T-helper 17 cell (primary cell): ENCODE measurements at places on chromosomes 1 and 21.

DNA sequence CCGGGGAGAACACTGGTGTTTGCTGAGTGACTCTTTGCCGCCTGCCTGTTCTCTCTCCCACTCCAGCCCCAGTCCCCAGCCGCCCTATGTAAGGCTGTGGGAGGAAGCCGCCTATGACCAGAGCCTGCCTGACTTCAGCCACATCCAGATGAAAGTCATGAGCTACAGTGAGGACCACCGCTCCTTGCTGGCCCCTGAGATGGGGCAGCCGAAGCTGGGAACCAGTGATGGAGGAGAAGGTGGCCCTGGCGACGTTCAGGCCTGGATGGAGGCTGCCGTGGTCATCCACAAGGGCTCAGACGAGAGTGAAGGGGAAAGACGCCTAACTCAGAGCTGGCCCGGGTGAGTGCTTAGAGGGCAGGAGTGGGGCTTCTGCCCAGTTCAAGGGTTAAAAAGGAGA is 8.2 kb downstream of the BSND start:
- DNase-seq = no peak

DNA sequence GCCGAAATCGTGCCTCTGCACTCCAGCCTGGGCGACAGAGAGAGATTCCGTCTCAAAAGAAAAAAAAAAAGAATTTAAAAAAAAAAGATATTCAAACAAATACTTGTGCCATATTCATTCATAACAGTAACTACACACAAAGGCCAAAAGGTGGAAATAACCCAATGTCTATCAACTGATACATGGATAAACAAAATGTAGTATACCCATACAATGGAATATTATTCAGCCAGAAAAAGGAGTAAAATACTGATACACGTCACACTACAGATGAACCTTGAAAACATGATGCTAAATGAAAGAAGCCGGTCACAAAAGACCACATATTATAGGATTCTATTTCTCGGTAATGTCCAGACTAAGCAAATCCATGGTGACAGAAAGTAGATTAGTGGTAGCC is 109.4 kb upstream of the SOD1 start:
- DNase-seq = no peak

DNA sequence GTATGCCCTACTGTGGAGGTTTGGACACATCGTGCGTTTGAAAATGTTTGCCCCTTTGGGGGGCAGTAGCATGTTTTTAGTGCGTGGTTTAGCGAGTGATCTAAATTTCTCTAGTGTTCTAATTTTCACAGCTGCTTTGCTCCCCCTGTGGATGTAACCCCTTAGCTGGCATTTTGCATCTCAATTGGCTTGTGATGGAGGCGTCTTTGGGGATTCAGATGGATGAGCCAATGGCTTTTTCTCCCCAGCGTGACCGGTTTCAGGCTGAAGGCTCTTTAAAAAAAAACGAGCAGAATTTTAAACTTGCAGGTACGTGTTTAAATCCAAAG is 836 bp downstream of the CDC7 start:
- no peak for DNase-seq

GRCh38 chr21:45071078-45071873 is 3.1 kb upstream of the ADARB1 start:
- no peak for DNase-seq

DNA sequence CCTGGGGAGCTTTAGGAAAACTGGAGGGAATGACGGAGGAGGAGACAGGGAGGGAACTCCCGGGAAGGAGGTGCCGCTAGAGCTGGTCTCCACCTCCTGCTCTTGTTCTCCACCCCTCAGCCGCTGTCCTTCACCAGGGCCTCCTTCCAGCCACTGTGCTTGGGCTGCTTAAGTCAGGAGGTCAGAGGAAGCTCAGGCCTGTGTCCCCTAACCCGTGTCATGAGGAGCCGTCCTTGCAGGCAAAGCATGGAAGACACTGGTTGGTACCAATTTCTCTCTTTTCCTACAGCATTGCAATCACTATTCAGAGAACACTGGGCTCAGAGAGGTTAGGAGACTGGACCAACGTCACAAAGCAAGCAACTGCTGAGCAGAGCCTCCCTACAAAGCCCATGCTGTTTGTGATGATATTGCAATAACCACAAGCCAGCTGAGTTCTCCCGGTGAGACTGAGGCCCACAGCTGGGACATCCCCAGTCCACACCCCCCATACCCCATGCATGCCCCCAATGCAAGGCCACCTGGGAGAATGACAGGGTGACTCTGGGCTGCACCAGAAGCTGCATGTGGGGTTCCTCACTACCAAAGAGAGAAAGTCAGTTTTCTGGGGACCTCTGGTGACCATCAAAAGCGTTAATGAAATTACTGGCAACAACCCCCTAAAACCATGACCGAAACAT is 427.5 kb downstream of the NPHP4 start:
- no peak for DNase-seq

- DNase-seq = no peak
Observed at GRCh38 chr1:200367841-200368534, 41.8 kb downstream of the ZNF281 start.

DNA sequence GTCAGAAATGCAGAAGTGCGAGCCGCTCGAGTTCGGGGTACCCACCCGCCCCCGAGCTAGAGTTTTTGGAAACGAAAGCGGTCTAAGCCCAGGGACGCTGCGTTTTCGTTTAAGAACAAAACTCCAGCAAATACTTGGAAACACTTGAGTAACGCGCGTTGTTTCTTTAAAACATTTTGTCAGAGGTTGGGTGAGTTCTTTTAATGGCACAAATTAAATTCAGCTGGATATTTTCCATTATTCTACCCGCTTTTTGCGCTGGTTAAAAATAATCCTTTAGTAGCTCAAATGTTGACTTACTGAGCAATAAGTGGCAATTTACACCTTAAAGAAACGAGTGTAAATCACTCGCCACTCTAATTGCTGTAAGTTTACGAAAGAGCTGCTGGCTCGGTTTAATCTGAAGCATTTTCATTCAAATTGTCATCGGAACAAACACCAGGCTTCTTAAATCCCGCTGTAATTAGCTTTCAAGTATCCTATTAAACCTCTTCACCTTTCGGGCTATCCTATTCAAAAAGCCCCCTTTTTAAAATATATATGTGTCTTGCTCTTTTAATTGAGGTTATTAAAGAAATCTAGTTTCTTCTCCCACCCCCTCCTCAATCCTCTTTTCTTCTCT is 1.5 kb downstream of the LHX8 start:
- DNase-seq = no peak

DNA sequence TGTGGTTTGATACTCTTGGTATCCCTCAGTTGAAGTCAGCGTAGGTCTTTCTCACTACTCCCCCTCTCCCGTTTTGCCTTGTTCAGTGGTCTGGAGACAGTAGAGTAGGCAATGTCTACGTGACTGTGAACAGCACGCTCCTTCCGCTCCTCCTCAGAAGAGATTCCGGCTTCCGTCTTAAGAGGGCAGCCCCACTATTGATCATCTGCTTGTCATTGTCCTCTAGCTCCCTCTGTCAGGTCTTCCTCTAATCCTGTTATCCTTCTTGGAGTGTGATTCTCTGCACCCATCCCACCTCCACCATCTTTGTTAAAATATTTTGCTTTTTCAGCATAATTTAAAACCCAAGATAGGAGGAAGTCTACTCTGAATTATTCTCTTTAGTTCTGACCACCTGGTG is 129.9 kb upstream of the KCNK2 start:
- DNase-seq = no peak

- DNase-seq = no peak
Observed at GRCh38 chr1:40130892-40131291, 30.3 kb upstream of the RLF start.

- DNase-seq = no peak
Observed at GRCh38 chr21:41906770-41907169, 27.6 kb upstream of the PRDM15 start.

DNA sequence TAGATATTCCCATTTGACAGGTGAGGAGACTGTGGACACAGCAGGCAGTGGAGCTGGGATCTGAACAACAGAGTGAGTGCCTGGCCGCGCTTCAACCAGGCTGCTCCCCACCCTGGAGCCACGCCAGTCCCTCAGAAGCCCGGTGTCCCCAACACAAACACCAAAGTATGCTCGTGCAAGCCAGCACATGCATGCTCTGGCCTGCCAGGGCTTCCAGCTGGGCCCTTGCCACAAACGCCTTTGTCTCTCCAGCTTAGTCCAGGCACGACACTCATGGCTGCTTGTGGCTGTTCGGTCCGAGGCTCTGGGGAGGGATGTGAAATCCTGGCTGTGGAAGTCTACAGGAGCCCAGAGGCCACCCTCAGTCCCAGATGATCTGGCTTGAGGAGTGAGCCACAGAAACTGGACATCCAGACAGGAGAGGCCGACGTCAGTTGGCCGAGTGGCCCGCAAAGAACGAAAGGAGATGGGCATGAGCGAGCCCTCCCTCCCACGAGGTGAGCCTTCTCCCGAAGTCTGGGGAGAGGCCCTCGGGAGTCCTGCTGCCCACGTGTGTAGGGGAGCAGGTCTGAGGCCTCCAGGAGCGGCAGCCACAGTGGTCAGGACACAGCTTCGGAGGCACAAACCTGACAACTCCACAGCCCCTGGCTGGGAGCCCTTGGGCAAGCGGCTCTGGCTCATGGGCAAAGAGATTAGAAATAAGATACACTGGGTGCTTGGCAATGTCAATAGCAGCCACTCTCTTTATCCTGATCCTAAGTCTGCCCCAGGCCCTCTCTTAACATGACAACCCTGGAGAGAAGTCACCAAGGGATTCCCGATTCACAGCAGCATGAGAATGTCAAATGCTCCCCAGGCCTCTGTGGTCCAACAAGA is 117.1 kb upstream of the IFFO2 start:
- DNase-seq = no peak

DNA sequence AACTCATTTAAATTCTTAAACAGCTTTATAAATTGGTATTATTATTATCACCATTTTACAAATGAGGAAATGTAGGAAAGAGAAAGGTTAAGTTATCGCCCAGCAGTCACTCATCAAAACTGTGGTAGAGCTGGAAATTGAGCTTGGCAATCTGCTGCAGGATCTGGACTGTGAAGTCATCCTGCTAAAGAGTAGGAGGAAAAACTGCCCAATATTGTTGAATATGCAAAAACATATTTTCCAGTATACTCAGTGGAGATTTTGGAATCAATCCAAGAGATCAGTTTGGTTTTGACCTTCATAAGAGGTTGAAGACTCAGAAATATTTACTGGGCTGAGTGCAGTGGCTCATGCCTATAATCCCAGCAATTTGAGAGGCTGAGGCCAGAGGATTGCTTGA is 16.9 kb upstream of the RC3H1 start:
- DNase-seq = no peak

GRCh38 chr1:23936481-23937176 is 23.0 kb upstream of the PNRC2 start:
- DNase-seq = no peak

DNA sequence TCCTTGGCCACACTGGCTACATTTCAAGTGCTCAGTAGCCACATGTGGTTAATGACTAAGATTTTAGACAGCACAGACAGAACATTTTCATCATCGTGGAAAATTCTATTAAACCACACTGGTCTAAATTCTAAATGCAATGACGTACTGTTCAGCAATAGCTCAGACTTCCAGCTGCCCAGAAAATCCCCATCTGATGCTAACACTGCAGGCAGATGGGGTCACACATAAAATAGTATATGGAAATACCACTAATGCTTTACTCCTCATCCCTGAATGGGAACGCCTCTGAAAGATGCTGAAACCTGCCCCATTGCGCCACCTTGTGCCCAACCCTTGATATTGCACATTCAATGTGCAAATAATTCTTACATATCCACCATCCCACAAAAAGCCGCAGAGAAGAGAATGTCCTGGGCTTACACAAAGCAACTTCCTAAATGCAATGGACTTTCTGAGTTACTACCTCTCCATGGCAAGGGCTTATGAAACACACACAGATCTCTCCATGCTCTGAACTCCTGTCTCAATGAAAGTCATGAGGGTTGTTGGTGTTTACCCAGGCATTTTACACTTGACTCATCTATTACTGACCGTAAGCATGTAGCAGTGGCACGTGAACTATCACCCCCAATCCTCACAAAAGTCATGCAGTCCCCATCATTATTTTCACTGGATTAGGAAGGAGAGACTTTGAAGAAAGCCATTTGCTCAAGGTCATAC is 20.3 kb upstream of the SLC5A9 start:
- no peak for DNase-seq

- DNase-seq = no peak
Observed at GRCh38 chr1:150561254-150561973, 12.2 kb downstream of the ADAMTSL4 start.

- DNase-seq = no peak
Observed at GRCh38 chr1:233355841-233356704, 28.5 kb downstream of the MAP3K21 start.

DNA sequence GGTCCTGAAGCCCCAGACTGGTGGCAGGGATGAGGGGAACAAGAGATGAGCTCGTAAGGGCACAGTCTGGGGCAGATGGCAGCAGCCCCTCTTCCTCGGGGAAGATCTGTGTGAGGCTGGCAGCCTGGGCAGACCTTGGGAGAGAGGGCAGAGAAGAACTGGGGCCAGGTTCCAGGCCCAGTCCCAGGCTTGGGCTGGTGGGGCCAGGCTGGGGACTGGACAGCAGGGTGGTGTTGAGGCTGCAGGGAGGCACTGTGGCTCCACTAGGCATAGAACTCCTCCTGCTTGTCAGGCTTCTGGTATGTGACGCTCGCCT is 35.7 kb downstream of the SDC3 start:
- no peak for DNase-seq

- no peak for DNase-seq
Observed at GRCh38 chr1:74399249-74399648, 113.2 kb downstream of the LRRC53 start.

DNA sequence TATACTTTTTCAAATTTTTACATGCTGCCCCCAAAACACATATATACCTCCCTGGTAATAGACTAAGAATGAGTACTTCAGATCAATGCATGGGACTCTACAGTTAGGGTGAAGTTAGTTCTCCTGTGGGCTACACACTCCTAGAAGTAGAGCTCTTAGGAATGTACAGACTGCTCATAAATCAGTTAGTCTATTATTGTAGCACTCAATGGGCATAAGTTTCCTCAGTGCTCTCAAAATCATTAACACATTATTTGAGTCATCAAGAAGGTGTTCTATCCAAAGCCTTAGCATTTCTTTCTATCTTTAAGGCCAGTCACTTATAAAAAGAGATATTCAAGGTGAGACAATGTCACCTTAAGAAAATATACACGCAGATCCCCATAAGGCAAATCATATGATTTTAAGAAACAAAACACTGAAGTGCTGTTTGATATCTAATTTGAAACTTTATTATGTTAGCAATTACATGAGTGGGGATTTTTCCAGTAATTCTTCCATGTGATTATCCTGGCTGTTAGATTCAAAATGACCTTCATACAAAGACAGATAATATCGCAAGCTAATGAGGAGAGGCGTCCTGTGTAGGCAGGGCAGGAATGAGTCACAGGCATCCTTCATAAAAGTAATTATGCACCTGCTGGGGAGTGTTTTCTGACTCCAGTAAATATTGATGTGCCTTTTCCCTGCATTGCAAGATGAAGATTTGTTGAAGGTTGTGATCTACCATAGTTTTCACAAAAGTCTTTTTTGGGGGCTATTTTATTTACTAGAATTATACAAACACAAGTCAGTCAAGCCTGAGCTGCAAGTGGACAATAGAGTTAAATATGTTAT is 167.2 kb upstream of the ATP1B1 start:
- no peak for DNase-seq

DNA sequence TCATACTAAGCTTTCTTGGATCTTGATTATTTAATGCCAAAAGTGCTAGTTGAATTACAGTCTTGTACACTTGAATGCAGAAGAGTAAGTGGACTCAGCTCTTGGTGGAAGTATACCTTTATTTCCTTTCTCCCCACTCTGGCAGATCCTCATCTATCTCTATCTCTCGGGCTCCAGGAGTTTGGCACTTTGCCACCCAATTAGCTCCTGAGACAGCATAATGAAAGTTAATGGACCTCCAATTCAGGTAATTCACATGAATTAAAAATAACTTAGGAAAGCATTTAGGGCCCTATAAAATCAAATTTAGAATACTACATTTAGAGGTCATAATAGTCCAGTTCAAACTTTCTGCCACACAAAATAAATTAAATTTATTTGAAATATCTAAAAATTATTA is 67.4 kb downstream of the OLFM3 start:
- no peak for DNase-seq
